ENCODE measurements at places on chromosomes 1 and 21.

- peak; percentile 54 for DNase-seq
These were observed 3.2 kb upstream of the NPL start for GRCh38 chr1:182786223-182786994.

- DNase-seq, result no peak
These were observed 585.6 kb downstream of the PTBP2 start for GRCh38 chr1:97307151-97307550.

GRCh38 chr1:111535256-111536191 is 32.1 kb upstream of the ADORA3 start:
- no peak for DNase-seq

DNA sequence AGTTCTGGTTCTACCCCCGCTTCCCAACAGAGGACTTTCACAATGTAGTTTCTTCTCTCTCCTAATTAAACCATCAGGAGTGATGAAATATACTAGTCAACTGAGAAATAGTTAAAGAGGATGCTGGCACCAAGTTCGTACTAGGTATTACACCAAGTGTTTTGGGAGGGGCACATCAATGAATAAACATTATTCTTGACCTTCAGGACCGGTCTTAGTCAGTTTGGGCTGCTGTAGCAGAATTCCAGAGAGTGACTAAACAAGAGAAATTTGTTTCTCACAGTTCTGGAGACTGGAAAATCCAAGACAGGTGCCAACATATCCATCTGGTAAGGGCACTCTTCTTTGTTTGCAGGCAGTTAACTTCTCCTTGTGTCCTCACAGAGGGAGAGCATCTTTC is 103.8 kb downstream of the SPATA17 start:
- no peak for DNase-seq

DNA sequence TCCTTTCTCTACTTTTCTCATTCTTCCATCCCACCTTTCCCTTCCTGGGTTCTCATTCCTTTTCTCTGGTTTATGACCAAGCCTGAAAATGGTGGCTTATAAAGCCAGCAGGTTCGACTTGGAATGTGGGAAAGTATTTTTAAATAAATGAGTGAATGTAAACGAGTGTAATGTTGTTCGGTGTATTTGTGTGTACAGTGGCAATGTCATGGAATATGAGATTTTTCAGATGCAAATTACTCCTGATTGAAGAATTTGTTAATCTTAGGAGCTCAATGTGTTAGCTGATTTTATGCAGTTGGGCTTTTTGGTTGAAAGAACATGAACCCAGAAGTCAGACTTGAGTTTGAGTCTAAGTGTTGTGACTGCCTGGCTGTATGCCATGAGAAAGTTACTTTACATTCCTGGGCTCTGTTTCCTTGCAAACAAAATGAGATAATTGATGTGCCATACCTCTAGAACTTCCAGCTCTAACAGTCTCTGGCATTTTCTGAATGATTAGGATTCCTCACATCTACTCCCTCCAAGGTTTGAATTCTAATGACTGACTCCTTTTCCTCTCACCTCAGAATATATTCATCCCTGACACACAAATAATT is 6.6 kb downstream of the SGIP1 start:
- DNase-seq, result no peak

DNA sequence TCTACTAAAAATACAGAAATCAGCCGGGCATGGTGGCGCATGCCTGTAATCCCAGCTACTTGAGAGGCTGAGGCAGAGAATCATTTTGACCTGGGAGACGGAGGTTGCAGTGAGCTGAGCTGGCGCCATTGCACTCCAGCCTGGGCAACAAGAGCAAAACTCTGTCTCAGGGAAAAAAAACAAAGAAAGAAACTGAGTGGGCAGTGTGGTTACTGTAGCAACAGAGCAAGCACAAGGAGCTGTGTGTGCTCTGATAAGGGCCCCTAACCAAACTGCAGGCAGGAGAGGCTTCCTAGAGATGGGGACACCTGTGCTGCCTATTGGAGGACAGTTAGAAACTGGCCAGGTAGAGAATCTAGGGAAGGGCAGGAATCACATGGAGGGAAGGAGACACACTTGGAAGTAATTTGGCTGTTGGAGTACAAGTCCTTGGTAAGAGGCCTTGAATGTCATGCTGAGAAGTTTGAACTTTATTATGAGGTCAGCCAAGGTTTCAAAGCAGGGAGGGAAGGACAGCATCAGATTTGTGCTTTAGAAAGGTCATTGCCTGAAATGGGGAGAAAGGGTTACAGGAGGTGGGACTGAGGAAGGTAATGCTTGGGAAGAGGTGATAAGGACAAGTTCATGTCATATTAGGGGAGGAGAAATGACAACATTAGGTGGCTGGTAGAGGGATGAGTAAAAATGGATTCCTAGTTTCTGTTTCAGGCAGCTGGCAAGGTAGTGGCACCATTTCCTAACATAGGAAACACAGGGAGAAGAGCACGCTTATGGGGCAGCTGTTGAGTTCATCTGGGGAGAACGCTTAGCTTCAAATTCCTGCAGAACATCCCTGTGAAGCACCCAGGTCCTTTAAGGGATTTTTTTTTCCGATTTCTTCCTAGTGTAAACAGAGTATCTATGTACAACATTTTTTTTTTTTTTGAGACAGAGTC is 69.2 kb upstream of the ARTN start:
- no peak for DNase-seq

DNA sequence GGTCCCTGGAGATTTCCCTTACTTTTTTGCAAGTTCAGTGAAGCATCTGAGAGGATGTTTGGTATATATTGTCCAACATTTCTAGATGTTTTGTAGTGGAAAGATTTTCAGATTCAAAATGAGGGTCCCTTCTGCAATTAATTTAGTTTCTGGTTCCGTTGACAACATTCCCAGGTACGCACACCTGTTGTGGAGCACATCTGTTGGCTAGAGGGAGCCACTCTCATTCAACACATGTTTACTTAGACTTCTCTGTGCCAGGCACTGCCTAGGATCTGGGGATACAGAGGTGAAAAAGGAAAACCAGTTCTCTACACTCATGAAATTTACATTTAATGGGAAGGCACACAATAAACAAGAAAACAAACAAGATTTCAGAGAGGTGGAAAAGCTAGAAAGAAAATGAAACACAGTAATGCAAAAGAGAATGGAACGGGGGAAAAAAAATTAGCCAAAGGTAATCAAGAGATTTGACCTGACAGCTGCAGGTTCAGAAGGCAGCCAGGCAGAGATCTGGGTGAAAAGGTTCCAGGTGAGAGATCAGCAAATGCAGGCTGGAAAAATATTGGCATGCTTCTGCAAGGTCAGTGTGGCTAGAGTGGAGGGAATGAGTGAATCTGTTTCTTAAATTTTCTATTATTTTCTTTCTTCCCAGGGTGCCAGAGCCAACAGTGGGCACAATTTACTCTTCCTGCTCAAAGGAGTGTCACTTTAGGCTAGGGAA is 48.4 kb upstream of the KAZN start:
- DNase-seq, result no peak

DNA sequence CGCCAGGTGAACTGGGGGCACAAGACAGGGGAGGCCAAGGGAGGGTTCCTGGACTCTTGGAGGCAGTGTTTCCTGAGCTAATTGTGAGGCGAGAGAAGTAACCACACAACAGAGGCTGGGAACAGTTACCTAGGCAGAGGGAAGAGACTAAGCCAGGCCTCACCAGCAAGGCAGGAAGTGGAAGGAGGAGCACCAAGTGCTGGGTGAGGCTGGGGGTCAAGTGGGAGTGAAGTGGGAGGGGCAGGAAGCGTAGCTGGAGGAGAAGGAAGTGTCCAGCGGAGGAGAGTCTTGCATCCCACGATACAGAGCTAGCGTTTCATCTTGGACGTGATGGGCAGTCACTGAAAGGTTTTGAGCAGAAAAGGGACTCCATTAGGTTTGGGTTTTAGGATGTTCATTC is 48.3 kb upstream of the CAPZB start:
- no peak for DNase-seq

GRCh38 chr1:108595507-108595906 is 35.6 kb downstream of the EEIG2 start:
- no peak for DNase-seq
